BE2C (cell line): ENCODE measurements at places on chromosomes 4 and X.

DNA sequence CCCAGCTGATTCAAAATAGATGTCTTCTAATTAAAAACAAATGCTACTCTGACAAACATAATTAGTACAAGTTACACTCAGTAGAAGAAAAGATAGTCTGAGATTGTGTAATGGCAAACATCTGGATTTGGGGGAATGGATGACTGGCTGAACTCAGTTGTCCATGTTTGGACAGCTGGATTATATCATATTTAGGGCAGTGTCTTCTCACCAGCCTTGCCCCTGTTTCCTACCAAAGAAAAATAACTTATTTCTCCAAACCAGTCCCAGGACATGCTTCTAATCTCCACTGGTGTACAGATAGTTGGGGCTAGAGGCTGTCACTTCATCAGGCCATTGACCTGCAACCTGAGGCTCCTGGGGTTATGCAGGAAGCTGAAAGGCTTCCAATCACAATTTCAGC is 237.3 kb downstream of the USP46 start:
- no peak for DNase-seq

- DNase-seq, result no peak
Observed at GRCh38 chr4:100287534-100287933, 97.3 kb upstream of the DDIT4L start.

GRCh38 chrX:96407981-96408380 is 276.7 kb upstream of the DIAPH2 start:
- no peak for DNase-seq

- no peak for DNase-seq
Observed at GRCh38 chrX:71085900-71086299, 9.8 kb upstream of the FOXO4 start.

DNA sequence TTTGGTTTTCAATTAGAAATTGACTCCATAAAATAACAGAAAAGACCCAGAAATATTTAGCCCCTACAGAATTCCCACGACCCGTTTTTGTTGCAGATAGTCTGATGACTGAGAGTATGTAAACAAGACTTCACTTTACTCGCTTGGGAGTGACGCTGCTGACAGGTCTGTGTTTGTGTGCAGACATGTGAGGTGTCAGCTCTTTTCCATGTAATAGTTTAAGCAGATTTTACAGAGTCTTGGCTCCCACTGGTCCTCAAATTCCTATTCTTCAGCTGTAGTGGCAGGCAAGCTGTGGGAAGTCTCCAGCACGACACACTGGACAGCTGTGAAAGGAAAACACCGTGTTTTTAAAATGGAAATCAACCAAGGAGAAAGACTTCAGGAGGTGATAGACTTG is 455.7 kb downstream of the GABRG1 start:
- no peak for DNase-seq

DNA sequence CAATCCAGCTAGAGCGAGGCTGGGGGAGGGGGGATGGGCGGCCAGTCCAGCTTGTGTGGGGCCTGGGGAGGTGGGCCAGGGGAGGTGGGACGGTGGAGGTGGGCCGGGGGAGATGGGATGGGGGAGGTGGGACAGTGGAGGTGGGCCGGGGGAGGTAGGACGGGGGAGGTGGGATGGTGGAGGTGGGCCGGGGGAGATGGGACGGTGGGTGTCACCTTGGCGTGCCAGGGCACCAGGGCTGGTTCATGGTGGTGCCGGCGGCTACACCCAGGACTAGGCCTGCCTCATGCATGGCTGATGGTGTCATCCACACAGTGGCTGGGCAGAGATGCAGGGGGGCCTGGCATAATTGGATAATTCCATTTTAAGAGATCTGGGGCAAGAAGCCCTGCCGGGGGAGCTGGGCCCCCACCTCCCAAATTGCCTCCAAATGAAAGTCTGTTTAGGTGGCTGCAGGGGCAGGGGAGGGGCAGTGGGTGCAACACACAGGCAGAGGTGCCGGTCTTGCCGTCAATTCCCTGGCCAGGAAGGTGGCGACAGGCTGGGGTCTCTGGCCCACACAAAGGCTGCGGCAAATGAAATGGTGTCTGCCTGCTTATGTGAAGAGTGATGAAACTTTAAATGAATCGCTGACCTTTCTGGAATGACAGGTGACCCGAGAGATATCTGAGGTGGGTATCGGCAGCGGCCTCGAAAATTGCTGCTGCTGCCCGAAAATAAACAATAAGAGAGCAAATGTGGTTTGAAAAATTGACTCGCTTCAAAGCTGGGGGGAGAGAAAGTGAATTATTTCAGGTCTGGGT is 82.1 kb downstream of the FAM53A start:
- DNase-seq, result no peak

DNA sequence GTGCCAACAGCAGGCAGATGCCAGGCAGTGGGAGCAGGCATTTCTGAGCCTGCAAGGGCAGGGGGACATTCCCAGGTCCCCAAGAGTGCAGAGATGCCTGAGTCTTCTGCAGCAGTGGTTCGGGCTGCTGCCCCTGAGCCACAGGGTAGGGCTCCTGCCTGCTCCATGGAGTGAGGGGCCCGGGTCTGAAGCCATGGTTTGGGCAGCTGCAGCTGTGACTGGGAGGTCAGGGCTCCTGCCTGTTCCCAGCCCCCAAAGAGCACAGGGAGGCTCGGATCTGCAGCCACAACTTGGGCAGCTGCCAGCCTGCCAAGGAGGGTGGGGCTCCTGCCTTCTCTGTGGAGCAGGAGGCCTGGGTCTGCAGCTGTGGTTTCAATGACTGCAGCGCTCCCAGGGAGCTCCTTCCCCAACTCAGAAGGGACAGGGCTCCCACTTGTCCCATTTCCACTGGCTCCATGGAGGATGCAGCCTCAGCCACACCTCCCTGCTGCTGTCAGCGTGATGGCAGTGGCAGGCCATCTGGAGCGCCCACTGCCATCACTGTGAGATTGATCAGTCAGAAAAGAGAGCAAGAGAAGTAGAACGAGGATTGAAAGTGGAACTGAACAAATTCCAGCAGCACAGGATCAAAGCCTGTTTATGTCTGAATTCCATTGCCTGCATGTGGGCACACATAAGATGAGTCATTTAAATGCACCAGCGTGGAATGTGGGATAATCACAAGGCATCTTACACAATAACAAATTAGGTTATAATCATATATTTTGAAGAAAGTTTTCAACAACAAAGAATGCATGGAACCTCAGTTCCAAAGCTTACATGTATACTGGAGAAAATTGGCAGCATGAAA is 93.1 kb upstream of the CXorf51A start:
- DNase-seq, result no peak

- DNase-seq, result no peak
Observed at GRCh38 chr4:42554072-42554471, 102.8 kb downstream of the ATP8A1 start.

DNA sequence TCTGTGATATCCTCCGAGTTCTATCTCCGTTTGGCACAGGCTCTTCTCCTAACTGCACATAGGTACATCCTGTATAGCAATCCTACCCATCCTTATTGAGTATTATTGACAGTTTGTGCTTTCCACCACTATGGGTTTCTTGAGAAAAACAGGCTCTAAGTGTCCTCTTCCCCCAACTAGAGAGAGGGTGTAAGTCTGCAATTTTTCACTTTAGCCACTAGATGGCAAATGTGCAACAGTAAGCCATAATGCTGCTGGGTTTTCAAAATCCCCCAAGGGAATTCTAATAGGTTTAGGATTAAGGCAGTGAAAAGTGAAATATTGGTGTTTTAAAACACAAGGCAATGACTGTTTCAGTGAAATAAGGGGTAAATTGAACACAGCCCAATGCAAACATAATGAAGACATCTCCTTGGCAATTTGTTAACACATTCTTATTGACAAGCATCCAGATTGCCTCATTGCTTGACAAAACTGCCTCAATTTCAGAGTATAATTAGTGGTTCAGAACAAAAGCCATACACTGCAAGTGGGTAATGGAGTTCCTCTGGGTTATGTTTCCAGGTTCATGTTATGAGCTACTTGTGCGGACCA is 239.0 kb upstream of the HTR2C start:
- no peak for DNase-seq

DNA sequence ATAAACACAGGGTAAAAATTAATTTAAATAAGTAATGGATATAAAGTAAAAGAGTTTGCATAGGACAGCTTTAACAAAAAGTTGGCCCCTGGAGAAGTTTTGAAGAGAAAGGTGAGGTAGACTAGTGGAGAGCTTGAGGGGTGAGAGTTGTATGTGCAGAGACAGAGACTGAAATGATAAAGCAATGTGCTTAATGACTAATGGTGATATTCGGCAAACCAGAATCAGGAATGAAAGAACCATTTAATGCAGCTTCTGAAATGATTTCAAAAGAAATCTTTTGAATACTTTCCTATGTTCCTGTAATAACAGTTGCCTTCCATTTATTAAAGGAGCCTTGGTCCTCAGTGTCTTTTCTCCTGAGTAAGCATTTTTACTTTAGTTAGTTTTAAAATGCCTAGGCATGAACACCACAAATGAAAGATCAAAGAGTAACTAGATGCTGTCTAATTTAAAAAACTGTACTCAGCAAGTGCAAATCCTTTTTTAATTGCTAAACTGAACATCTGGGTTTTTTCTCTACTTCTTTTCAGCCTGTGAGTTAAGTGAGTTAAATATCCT is 28.5 kb downstream of the CAMK2D start:
- DNase-seq, result no peak

DNA sequence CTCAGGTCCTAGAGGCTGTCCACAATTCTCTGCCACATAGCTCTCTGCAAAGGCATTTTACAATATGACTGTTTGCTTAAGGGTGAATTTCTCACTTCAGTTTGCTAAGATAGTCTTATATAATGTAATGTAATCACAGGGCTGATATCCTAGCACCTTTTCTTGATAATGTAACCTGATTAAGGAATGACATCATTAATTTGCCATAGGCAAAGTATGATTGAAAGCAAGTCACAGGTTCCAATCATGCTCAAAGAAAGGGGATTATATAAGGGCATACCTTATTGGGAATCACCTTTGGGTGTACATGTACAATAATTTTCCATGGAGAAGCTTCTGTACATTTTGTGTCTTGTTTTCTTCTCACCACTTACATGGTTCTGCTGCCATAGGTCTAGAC is 18.9 kb downstream of the GNRHR start:
- no peak for DNase-seq

- no peak for DNase-seq
Observed at GRCh38 chr4:187602339-187603092, 393.1 kb upstream of the ZFP42 start.

DNA sequence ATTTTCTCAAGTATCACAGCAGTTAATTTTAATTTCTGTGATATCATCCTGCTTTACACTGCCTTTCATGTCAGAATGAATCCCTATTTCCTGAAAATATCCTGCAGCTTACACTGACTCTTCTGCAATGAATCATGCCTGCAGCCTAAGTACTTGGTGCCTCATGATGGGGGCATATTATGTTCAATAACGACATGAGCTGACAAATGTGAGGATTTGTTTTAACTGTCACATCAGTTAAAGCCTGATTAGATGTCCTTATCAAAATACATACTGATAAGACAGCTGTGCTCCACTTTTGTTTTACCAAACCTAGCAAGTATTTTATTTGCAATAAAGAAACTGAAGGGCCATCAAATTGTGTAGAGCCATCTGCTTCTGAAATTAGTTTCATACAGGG is 359.9 kb upstream of the AGA start:
- DNase-seq, result no peak

DNA sequence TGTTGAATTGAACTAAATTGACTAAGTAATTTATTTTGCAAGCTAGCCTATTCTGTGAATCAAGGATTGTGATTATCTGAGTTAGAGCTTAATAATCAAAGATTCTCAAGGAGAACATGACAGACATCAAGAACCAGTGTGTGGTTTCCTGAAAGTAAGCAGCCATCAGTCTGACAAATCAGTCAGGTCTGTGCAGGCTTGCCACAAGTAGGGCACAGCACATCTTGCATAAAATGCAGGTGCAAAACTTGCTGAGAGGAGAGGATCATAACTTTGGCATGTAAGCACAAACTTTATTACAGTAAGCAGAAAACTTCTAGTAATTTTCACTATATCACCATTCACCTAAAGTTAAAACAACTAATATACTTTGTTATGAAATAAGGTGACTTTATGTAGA is 22.5 kb downstream of the FAM241A start:
- no peak for DNase-seq

- no peak for DNase-seq
Observed at GRCh38 chr4:72019688-72020087, 12.1 kb upstream of the NPFFR2 start.

DNA sequence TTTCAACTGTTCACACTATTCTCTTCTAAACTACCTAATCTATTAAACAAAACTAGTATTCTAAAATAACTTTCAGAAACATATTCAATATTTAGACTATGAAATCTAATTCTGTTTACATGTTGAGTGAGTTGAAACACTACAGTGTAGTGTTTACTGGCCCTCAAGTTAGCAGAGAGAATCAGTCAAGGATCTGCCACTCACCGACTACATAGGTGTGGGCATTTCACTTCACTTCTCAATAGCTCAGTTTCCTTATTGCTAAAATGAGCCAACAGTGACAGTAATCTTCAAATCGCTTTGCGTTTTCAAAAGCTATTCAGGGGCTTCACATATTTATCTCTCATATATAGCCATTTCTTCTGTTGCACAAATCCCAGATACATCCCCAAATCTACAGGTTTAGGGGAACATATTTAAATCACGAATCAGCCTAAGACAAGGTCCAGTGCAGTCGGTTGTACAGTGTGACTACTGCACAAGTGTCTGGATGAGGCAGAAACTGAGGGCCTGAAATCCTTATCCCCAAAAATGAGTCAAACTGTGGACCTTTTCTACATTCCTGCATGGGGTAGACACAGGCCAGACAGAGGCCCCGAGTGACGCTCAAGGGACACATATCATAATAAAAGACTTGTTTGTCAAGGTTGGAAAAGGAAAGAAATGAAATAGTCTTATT is 129.8 kb downstream of the PPP3CA start:
- no peak for DNase-seq

DNA sequence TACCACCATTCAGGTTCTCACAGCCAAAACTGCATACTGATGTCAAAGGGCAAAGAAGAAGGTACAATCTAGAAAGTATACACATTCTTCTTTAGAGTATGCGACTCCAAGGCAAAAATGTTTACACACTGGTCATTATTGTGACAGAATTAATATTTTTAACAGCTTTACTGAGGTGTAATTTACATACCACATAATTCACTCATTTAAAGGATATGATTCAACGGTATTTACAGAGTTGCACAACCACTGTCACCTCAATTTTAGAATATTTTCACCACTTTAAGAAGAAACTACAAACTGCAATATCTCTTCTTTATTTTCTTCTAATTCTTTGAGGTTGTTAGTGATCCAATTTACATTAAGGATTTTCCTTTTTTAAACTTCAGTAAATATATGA is 325.4 kb upstream of the SMIM31 start:
- DNase-seq, result no peak

- DNase-seq, result no peak
Observed at GRCh38 chr4:6452116-6452896, 20.1 kb downstream of the PPP2R2C start.

GRCh38 chr4:108249397-108249796 is 80.7 kb upstream of the LEF1 start:
- DNase-seq, result no peak

- DNase-seq, result no peak
Observed at GRCh38 chr4:104416725-104417356, 77.9 kb downstream of the CXXC4 start.

- no peak for DNase-seq
Observed at GRCh38 chr4:12507868-12508481, 976.2 kb downstream of the RAB28 start.

GRCh38 chr4:13733817-13734216 is 106.3 kb upstream of the BOD1L1 start:
- DNase-seq, result no peak
